CD4-positive, alpha-beta T cell treated with Interleukin-6 at 100 ng/mL for 8 hours (primary cell): ENCODE measurements at places on chromosomes 2 and 18.

- DNase-seq: no peak
Observed at GRCh38 chr2:12762976-12763375, 46.2 kb downstream of the TRIB2 start.

DNA sequence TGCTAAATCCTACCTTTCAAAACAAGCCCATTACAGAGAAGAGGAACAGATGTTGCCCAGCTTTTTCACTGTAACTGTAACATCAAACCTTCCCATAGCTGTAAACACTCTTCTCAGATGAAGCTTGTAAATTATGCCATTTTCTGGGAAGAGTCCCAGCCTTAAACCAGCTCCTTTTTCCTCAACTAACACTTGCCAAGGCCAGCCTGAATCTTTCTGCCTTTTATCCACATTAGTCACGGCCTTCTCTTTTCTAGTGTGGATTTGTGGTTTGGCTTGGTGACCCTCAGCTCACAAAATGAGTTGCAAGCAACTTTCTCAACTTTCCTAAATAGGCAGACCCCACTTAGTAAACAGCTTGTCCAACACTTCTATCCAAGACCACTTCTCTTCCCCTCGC, 90.2 kb downstream of the CABLES1 start:
- no peak for DNase-seq

- DNase-seq: no peak
Observed at GRCh38 chr2:39246382-39246980, 2.7 kb upstream of the CDKL4 start.

GRCh38 chr2:239555571-239555905, 154.7 kb upstream of the HDAC4 start:
- no peak for DNase-seq

- no peak for DNase-seq
Observed at GRCh38 chr2:153567367-153567766, 88.8 kb upstream of the RPRM start.

- no peak for DNase-seq
Observed at GRCh38 chr2:70960833-70961647, 17.4 kb upstream of the ANKRD53 start.

GRCh38 chr2:133411857-133412256, 156.4 kb downstream of the NCKAP5 start:
- DNase-seq: no peak

GRCh38 chr2:227415538-227416424, 28.0 kb upstream of the SCYGR1 start:
- no peak for DNase-seq

DNA sequence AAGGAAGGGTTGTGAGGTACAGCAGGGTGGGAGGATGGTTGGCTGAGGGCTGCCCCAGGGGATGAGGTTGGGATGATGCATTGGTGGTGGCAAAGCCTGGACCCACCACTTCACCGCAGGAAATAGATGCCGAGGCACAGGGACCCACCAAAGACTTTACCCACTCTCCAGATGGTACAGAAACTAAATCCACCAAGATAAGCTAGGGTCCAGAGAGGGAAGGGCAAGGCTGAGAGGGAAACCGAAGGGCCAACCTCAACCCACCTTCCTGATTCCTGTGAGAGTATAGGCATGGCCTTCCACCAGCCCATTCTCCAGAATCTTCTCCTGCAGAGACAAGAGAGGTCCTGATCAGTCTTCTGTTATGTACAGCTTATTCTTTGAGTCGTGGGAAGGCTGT, 18.1 kb downstream of the CAPN14 start:
- DNase-seq: no peak

GRCh38 chr2:224716921-224717320, 756 bp upstream of the CCDC195 start:
- DNase-seq: no peak

DNA sequence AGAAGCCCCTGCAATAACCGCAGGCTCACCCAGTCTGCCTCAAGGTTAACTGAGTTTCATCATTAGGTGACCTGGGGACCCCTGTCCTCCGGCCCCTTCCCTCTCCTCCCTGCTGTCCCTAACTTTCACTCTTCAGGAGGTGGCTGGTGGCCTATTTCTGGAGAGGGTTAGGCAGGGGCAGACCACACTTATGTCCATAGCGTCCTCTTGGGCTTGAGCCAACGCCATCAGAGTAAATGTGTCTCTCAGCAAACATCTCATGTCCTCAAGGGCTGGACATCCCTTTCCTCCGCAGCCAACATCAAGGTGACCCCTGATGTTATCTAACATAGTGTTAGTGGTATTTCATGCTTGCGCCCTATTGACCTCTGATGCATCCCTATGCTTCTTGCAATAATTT, 114.8 kb downstream of the BCL11A start:
- DNase-seq: no peak

GRCh38 chr18:36661999-36662398, 166.8 kb downstream of the TPGS2 start:
- DNase-seq: no peak

GRCh38 chr2:130776550-130776949, 21.2 kb downstream of the AMER3 start:
- DNase-seq: no peak
